ENCODE measurements at places on chromosomes 6 and 20. TPM values are rescaled to one million over a fixed set of nuclear protein-coding genes. Genes with fewer than 3 reads are reported as not detected.

CST4 gene
- not detected for total RNA-seq

PGC gene
- total RNA-seq = not detected

TCEA2 gene
- total RNA-seq = 30.0 TPM

GSTA2 gene
- total RNA-seq = not detected

DNA sequence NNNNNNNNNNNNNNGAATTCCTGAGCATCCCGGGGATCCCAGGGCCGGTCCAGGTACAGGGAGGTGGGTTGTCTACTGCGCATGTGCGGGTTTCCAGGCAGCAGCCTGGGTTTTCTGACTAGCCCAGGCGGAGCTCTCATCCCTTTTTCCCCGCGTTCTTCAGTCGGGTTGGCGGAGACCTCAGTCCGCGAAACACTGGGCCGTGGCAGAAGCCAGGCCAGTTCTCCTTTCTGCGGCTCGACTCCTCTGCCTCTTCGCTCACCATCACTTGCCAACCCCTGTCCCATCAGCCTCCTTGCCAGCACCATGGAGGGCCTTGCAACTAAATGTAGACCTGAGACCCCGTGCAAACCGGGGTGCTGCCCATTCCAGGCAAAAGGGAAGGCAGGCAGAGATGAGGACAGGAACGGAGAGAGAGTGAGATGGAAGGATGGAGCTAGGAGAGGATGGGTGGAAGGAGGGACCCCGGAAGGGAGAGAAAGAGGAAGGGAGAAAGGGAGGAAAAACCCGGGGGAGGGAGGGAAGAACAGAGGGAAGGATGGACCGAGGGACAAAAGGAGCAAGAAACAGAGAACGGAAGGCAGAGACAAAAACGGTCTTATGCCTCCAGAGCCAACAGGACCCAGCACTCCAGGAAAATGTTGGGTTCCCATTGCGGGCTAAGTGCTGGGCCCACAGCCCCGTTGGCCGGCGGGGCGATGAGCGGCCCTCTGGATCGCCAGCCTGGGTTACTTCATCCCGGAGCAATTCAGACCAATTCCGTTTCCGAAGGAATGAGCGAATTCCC is 445.4 kb upstream of the DEFB115 start:
- no peak overlapping the region for H3K27ac ChIP-seq
- no peaks in the 10 kb centered on the region for H3K4me1 ChIP-seq
- H3K36me3 ChIP-seq = peaks cover 3% of the 10 kb centered on the region

DNA sequence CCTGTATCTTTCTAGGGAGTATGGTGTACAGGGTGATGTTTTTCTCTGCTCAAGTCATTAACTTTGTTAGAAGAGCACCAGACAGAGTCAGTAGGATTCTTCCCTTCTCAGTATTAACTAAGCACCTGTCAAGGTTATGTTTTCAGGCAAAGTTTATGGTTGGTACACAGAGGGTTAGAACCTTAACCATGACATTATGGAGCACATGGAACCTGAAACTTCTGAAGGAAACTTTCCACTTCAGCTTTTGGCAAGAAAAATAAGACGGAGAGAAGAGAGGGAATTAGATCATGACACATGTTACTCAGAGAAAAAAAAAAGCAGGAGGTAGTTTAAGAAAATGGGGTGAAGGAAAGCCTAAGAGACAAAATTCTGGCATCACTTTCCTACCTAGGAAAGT is 112.9 kb upstream of the PDE7B start:
- DNase-seq = no peak
- H3K27ac ChIP-seq = no peak overlapping the region
- no peaks in the 10 kb centered on the region for H3K27me3 ChIP-seq
- no peaks in the 10 kb centered on the region for H3K36me3 ChIP-seq
- H3K4me1 ChIP-seq = peaks cover 4% of the 10 kb centered on the region

- H3K4me3 ChIP-seq = no peak overlapping the region
- no peak overlapping the region for H3K27ac ChIP-seq
- peaks cover 35% of the 10 kb centered on the region for H3K27me3 ChIP-seq
- H3K4me1 ChIP-seq = peaks cover 4% of the 10 kb centered on the region
Measured at GRCh38 chr20:43190332-43190953, 737 bp upstream of the PTPRT start.

- H3K36me3 ChIP-seq = no peaks in the 10 kb centered on the region
- peaks cover 20% of the 10 kb centered on the region for H3K4me1 ChIP-seq
- H3K4me3 ChIP-seq = no peak overlapping the region
- H3K27me3 ChIP-seq = no peaks in the 10 kb centered on the region
Measured at GRCh38 chr6:109239651-109240321, 142.5 kb downstream of the CD164 start.

GRCh38 chr20:49338061-49338460 is 60.2 kb upstream of the ZNFX1 start:
- H3K27me3 ChIP-seq = peaks cover 5% of the 10 kb centered on the region
- DNase-seq = no peak
- H3K36me3 ChIP-seq = no peaks in the 10 kb centered on the region
- no peak overlapping the region for H3K4me3 ChIP-seq

DNA sequence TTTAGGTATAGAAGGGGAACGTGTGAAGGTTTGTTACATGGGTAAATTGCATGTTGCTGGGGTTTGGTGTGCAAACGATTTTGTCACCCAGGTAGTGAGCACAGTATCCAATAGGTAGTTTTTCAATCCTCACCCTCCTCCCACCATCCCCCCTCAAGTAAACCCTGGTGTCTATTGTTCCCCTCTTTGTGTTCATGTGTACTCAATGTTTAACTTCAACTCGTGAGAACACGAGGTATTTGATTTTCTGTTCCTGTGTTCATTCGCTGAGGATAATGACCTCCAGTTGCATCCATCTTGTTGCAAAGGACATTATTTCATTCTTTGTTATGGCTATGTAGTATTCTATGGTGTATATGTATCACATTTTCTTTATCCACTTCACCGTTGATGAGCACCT is 11.6 kb upstream of the VNN1 start:
- H3K4me1 ChIP-seq = peaks cover 6% of the 10 kb centered on the region
- no peaks in the 10 kb centered on the region for H3K27me3 ChIP-seq
- H3K4me3 ChIP-seq = no peak overlapping the region
